ENCODE measurements at places on chromosomes 6 and 20.

GRCh38 chr20:49091104-49091503 is 45.0 kb downstream of the CSE1L start:
- no peak for DNase-seq

DNA sequence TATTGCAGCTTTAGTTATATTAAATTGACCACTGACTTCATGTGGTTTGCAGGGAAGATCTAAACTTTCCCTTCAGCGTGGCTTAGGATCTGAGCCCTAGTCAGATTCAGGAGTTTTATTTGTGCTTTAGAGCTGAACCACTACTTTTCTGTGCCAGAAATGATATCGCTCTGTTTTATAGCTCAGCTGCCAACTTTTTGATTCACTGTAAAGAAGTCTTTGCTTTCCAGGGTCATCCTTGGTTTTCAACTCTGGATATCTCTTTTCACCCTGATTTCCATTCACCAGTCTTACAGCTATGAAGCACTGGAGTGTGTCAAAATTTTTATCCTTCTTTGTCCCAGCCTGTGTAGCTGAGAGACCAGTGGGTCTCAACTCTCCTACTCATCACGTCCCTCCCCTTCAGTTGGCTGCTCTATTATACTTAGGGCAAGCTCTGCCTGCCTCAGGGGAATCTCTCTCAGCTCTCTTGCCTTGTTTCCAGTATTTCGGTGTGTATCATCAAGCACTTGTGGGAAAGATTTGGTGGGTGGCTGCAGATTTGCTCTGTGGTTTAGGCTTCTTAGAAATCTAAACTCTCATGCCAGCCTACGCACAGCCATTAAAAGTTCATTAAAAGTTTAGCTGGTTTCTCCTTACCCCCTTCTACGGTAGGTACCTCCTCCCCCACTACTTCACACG is 425.5 kb downstream of the TENT5A start:
- no peak for DNase-seq

GRCh38 chr6:78864957-78865356 is 2.4 kb upstream of the IRAK1BP1 start:
- DNase-seq = no peak

GRCh38 chr6:158849899-158850806 is 31.0 kb upstream of the EZR start:
- peak; percentile 35 for DNase-seq

GRCh38 chr6:157774153-157775135 is 48.6 kb upstream of the SNX9 start:
- no peak for DNase-seq

DNA sequence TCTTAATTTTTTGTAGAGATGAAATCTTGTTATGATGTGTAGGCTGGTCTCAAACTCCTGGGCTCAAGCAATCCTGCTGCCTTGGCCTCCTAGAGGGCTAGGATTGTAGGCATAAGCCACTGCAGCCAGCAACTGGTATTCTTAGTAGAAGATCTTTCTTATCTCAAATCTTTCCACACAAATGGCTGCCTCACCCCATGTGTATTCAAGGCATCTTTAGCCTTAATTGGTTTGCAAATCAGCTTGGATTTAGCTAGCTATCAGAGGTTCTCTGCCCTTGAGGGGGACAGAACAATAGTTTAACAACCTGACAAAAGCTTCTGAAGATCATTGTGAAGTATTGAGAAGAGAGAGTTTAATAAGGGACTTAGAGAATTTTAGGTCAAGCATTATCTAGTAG is 17.9 kb upstream of the ABRACL start:
- DNase-seq = no peak

DNA sequence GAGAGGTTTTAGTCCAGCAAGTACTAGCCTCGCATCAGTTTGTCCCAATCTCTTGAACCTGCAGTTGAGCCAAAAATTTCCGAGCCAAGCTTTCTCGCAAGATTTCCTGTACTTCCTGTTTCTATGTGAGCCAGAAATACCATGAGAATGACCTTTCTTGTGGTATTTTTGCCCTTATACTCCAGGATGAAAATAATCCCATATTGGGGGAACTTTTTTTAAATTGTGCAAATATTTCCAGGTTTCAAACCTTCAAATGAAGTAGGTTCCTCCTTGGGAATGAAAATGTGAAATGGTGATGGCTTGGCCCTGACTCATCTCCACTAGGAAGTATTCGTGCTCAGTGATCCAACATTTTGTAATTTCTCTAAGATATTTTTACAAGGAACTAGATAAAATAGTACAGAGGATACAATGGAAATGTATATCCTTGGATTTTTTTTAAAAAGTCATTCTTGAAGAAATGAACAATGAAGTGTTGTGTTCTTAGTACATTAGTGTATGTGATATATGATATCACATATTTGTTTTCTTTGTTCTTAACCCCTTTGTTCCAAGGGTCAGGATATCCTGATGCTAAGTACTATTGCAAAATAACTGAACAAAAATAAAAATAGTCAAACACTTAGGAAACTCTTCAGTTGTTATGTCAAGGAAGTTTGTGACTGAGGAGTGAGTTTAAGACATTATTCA is 184.0 kb downstream of the PDE7B start:
- DNase-seq = no peak

DNA sequence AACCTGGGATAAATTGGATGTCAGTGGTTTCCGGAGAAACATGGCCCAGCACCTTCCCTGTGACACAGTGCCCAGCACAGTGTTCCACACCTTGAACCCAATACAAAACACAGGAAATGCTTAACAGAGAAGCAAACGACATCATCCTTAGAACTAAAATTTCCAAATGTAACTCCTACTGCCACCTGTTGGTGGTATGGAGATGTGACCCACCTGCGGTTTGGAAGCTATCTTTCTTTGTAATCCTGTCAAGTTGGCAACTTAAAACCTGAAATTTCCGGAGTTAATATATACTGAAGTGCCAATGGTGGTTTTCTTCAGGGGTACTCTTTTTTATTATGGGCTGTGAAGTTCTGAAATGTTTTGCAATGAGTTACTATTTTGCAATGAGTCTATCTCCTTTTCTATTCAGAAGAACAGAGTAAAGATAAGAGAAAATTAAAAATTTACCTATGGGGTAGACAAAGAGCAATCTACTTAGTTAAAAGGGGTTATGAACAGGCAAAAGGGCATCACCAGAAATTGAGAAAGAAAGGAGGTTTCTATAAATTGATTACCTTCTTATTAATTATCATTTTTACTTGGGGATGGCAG is 658.8 kb downstream of the PTPRT start:
- DNase-seq = no peak

DNA sequence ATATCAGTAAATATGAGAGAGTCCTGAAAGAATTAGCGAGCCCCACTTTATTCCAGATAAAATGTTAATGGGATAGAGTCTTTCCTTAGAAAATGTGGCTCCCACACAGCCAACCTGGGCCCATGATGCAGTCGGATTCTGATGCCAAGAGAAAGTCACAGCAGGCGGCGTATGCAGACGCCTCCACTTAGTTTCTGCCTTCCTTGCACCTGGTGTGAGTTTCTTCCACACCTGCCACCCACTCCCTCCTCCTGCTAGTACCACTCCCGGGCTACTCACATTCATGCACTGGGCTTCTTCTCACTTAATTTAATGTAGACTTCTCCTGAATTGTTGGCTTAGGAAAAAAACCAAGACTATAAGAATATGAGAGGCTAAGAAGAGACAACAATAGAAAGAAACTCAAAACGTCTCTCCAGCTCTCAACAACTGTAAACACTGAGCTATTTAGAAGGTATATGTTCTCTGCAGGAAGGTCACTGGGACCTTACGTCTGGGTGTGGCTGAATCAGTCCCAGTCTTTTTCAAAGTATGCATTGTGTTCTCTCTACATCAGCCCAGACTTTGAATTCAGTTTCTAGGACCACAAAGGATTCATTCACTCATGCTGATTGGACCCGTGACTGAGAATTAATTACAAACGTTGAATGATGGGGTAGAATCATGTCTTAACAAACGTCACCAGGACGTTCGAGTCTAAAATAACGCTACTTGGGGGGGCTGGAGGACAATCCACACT is 70.4 kb downstream of the GCNT2 start:
- DNase-seq = no peak

Measured in activated naive CD8-positive, alpha-beta T cell treated with anti-CD3 and anti-CD28 coated beads for 36 hours (primary cell).